ENCODE measurements at places on chromosomes 2 and 18. TPM values are rescaled to one million over a fixed set of nuclear protein-coding genes. Genes with fewer than 3 reads are reported as not detected.

DNA sequence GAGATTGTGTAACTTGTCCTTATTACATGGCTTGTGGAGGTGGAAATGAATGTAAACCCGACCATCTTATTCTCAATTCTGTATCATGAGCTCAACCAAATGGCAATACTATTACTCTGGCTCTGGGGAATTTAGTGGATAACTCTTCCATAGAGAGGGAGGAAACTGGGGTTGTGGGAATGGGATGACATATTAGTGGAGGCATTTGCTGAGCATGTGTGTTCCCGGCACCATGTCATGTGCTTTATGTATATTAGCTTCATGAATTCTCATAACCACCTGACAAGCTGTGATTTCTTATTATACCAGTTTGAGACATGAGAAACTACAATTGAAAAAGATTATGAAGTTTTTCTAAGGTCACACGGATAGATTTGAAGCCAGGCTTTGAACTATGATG is 112.8 kb upstream of the TMEFF2 start:
- no peak for DNase-seq

GRCh38 chr2:39380525-39381150 is 56.4 kb downstream of the MAP4K3 start:
- DNase-seq: no peak

The STPG4 gene
- total RNA-seq: not detected

GRCh38 chr2:54524226-54524991 is 68.3 kb downstream of the SPTBN1 start:
- no peak for DNase-seq

DNA sequence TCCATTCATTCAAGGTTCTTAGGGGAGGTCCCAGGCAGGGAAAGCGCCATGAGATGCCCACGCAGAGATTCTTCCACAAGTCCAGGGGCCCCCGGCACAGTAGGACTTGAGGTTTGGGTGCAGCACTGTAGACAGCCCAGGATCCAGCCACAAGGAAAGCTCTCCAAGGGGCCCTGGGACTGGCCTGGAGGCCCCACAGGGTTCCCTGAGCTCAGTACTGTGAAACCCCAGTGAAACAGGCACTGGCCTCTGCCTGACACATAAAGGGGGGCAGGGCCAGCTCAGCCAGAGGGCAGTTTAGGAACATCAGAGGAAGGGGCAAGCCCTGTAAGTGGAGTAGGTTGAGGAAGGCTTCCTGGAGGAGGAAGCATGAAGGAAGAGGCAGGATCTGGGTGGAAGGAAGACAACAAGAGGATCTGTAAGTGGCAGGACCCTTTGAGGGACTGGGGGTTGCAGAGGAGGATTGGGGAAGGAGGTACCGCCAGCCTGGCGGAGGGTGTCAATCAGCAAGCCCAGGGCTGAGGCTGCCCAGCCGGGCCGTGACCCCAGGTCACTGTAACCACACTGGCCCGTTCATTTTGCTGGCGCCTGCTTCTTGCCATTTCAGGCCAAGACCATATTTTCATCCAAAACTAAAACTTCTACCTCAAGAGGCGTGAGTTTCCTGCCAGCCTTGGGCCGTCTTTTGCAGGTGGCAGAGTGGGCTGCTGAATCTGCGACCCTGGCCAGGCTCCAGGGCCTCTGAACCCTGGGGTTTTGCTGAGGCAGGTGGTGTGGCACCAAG is 175.2 kb downstream of the SMAD7 start:
- DNase-seq: no peak

- DNase-seq: no peak
These were observed 26.1 kb downstream of the GAD1 start for GRCh38 chr2:170842785-170843184.

- DNase-seq: no peak
These were observed 3.6 kb upstream of the PLB1 start for GRCh38 chr2:28492282-28492681.

DNA sequence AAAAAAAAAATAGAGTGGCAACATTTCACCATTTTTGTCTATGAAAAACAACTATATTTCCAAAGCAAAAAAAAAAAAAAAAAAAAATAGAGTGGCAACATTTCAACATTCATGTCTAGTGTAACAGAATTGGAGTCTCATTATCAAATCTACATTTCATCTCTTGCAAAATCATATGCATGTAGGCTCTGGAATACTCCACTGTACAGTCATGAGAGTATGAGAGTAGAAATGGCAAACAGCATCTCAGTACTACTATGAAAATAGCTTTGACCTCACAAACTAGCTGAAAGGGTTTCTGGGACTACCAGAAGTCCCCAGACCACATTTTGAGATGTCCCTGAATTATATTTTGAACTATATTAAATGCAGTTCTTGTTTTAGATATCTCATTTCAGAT is 82.8 kb downstream of the SMAD2 start:
- no peak for DNase-seq

The MAP4K3 gene
- total RNA-seq: 110 TPM

DNA sequence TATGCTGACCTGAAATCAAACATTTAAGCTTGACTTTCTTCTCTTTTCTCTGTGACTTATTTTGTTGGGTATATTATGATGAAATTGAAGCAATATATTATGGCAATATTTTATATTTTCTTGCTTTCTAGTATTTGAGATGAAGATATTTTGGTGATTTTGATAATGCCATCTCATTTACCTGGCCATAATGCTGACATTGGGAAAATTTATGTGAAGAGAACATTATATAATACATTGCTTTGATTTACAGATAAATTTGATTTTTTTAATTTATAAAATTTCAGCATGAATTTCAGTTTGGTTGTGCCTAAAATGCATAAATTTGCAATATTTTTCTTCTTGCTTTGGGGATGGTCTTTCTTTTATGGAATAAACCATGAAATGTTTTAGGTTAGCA is 1413.7 kb upstream of the TMEFF2 start:
- no peak for DNase-seq

The CRYBA2 gene
- not detected for total RNA-seq

DNA sequence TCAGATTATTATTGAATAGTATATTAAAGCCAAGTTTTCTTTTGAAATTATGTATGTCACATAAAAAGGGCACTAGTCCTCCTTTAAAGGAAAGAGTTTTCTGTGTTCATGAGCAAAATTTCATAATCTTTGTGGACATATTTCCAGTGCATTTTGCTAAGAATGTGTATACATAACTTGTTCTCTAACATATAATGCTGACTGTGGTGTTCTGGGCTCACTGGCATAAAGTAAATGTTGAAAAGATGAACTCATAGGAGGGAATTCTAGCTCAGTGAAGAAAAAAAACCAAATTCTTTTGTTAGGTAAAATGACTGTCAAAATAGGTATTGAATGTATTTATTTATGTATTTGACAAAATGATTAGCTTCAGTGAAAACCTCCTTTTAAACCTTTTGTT is 6.2 kb downstream of the KCNJ13 start:
- no peak for DNase-seq

DNA sequence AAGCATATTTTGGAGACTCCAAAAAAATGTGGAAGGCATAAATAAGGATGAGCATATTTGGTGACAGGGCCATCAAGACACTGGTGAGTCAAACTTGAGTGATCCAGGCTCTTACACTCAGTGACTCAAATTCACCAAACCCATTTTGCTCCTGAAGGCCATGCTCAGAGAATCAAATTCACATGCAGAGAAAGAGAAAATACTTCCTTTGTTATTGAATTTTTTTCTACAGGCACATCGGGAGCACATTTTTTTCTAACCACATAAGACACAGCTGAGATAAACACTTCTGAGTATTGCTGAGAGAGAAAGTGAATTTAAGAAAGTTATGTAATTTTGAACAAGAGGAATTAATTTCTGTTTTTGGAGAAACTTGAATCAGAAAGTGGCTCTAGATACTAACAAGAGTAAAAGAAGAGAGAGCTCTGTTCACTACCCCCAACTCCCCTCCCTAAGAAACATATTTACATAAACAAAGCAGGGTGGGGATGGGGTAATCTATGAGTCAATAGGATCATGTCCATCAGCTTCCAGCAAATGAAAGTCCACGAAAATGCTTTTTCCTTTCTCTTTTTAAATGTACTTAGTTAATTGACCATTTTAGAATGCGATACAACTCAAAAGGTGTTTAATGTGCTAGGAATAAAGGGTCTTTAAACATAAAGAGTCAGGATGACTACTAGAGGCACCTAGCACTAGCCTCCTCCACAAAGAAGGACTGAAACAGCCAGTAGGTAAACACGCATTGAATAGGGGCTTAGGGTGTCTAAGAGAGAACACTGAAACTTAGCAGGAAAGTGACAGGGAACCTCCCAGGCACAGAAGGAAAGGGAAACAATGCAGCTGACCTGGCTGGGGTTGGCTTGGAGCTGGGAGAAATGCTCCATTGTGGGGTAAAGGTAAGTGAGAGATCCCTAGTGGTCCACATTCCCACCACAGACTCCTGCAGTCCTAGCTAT is 152.3 kb downstream of the KCNE4 start:
- no peak for DNase-seq

GRCh38 chr2:119316066-119316465 is 50.6 kb downstream of the C2orf76 start:
- DNase-seq: no peak

The ALK gene
- total RNA-seq: not detected

DNA sequence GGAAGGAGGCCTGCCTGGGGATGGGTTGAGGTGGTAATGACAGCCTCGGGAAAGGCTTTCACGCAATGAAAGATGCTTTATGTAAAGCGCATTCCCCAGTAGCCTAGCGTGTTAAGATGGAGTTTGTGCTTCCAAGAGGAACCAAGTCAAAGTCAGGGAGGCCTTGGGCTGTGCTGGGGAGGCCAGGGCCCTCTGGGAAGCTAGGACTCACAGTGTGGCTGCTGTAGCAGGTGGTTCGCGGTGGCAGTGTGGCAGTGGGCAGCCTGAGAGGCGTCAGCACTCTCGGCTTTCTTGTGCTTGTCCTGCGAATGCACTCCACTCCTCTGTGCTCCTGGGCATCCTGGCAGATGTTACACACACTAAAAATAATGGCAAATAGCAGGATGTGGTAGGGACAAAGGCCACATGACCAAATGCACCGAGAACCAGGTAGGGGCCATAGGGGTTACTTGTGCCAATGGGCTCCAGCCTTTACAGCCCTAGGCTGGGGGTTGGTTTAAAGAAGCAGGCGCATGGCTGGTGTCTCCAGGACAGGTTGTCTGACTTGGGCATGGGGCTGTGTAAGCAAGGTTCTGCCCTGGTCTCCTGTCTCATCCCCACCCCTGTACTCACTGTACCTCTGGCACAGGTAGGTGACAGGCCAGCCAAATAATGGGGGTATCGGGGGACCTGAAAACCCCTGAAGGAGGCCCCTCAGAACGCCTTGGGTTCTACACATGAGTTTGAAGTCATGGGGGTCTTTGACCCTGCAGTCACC is 154.4 kb upstream of the TWIST2 start:
- DNase-seq: no peak

DNA sequence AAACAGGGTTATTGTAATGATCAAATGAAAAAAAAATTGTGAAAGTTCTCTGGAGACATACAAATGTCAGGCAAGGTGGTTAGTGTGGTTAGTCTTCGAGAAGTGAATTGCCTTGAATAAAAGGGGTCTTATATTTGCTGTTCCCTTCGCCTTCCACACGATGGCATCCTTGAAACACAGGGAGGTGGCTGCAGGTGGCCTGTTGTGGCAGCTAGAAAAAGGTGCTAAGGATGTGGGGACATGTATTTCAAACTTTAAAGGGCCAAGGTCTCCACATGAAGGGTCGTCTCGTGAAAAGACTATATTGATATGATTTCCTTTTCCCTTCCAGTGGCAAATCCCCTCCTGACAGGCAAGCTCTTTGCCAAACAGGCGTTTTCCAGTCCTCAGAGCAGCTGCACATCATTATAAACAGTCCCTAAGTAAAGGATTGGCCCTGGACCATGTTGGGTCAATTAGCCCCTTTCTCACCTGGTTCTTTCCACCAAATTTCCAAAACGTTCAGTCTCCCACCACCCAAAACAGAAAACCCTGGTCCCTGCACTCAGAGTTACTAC is 68.5 kb downstream of the COPS8 start:
- no peak for DNase-seq

GRCh38 chr2:35827086-35827485 is 528.5 kb upstream of the CRIM1 start:
- DNase-seq: no peak

GRCh38 chr2:30872797-30873196 is 65.6 kb upstream of the CAPN13 start:
- DNase-seq: no peak

- no peak for DNase-seq
These were observed 164.2 kb upstream of the FANCL start for GRCh38 chr2:58405341-58405740.

DNA sequence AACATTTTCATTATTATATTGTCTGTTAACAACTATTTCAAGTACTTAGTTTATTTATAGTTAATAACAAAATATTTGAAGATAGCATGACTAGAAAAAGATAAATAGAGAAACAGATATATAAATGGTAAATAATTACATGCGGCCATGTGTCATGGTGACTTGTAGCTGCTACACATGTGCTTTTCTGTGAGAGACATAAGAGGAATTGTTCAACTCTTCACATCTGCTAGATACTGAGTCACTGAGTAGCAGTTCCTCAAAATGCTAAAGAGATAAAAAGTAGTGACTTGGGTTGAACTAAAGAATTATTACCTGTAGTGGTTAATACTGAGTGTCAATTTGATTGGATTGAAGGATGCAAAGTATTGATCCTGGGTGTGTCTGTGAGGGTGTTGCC is 37.5 kb upstream of the SCN9A start:
- no peak for DNase-seq

DNA sequence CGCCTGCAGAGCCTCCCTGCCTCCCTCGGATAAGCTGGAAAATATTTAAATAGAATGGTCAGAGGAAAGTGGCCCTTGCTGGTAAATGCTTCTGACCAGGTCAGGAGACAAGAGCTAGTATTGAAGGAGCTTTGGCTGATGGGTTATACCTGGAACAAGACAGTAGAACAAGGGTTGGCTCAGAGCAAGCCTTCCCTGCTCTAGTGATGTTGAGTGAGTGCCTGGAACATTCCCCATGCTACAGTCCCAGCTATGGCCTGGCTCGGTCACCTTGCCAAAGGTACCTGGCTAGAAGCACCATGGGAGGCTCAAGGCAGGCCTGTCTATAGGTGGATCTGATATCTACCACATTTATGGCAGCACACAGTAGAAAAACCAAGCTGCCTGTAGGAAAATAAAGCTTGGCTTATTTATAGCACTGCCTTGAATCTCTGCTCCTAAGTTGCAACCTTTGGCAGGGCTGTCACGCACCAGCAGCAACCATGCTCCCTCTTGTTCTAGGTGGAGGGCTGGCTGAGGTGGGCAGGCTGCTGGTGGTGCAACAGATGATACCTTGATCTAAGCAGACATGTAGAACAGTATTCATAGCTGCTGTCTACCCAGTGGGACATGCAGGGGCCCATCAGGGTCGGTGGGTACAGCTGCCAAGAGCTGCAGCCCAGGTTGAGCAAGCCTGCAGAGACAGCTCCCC is 66.7 kb upstream of the BCL2L11 start:
- DNase-seq: no peak

The SLC35G4 gene
- total RNA-seq: not detected

The REV1 gene
- total RNA-seq: 132 TPM

DNA sequence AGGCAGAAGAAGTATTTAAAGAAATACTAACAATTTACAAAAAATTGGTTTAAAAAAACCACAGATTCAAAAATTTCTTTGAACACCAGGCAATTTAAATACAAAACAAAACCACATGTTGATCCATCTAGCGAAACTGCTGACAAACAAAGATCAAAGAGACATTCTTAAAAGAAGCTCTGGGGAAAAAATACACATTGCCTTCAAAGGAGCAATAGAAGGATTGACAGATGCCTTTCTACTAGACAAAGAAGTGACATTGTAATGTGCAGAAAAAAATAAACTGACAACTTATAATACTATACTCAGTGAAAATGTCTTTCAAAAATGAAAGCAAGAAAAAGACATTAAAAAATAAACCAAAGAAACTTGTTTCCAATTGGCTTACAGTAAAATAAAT is 12.6 kb upstream of the EIF2AK3 start:
- DNase-seq: no peak

The REG3A gene
- not detected for total RNA-seq

- DNase-seq: no peak
These were observed 66.5 kb downstream of the CLHC1 start for GRCh38 chr2:55165626-55166025.
